Cerebellum (tissue), 4 donors: ENCODE measurements at places on chromosomes 12 and 14. TPM values are rescaled to one million over a fixed set of nuclear protein-coding genes. Genes with fewer than 3 reads are reported as not detected.

DNA sequence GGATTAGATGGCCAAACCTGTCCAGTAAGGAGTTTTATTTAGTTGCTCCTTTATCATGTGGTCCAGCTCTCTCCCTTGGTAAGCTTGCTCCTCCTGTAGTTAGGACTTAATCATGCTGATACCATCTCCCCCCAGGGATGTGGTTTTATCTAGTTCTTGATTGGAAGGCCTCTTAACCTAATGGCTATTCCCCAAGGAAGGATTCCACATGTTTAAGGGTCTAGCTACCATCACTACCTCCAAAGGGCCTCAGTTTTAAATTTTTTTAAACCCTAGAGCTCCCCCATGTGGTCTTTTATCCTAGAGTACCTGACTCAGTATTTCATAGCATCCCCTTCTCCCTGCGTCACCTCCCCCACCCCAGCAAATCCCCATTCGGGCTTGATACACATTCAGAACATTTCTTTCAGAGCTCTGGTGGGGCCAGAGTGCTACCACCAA, 22.5 kb downstream of the MAP3K12 start:
- DNase-seq: no peak

GRCh38 chr12:10354502-10354901, 35.3 kb downstream of the KLRK1 start:
- DNase-seq: no peak

- DNase-seq: no peak
Measured at GRCh38 chr14:33782923-33783322, 168.0 kb downstream of the EGLN3 start.

The TRPV4 gene
- total RNA-seq: 0.27 TPM

DNA sequence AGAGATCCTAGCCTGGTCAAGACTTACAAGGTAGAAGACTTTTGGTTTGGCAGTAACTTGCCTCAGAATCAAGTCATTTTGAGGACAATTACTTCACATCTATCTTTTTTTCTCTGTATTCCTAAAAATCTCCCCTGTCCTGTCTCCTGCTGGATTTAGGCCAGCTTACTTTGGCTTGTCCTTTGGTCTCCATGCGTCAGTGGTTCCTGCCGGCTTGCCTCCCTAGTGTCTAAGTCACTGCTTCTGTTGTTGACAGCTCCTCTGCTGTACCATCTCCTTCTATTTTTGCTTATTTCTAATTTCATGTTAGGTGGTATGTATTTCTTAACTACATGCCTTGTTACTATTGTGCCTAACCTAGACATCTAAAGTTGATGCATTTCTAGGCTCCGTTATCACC, 39.7 kb upstream of the FBLN5 start:
- DNase-seq: no peak

The ATG101 gene
- 12.8 TPM for total RNA-seq

GRCh38 chr14:65000898-65001591, 14.3 kb downstream of the FNTB start:
- DNase-seq: no peak

GRCh38 chr12:95944108-95944704, 1.1 kb downstream of the AMDHD1 start:
- DNase-seq: no peak

DNA sequence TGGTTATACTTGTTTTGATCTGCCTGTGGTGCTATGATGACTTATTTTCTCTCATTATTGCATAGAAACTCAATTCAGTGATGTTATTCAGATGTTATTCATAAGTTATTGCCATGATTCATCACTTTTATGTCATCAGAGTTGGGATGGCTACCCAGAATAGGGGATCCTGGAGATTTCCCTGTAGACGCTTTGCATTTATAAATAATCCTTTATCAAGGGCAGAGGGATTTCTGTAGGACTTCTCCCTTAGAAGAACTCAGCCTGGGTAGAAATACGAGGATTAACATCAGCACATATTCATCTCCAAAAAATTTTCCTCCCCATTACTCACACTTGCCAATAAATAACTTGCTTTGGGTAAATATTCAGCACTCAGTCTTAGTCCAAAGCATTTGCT, 4.9 kb downstream of the GPRC5A start:
- DNase-seq: no peak

GRCh38 chr12:39671898-39672875, 52.6 kb upstream of the ABCD2 start:
- no peak for DNase-seq

GRCh38 chr12:56721216-56721615, 3.9 kb downstream of the NACA start:
- no peak for DNase-seq

The GZMH gene
- not detected for total RNA-seq

DNA sequence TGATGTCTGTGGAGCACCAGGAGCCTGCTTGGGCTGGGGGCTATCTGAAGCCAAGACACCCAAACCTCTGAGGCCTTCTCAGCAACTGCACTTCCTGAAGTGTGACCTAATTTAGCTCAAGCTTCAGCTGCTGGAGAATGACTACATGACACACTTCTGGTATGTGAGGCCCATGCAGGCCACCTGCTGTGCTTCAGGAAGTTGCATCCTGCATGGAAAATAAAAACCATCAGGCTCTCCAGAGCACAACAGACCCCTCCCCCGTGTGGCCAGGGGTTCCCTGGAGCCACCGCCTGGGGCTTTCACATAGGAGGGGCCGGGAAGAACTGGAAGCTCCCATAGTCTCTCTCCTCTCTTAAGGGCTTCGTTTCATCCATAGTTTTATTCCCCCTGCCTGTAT, 217.7 kb downstream of the SLC15A4 start:
- no peak for DNase-seq

- DNase-seq: no peak
Measured at GRCh38 chr12:58819985-58820384, 100.3 kb downstream of the LRIG3 start.

The KIF5A gene
- total RNA-seq: 51.7 TPM

DNA sequence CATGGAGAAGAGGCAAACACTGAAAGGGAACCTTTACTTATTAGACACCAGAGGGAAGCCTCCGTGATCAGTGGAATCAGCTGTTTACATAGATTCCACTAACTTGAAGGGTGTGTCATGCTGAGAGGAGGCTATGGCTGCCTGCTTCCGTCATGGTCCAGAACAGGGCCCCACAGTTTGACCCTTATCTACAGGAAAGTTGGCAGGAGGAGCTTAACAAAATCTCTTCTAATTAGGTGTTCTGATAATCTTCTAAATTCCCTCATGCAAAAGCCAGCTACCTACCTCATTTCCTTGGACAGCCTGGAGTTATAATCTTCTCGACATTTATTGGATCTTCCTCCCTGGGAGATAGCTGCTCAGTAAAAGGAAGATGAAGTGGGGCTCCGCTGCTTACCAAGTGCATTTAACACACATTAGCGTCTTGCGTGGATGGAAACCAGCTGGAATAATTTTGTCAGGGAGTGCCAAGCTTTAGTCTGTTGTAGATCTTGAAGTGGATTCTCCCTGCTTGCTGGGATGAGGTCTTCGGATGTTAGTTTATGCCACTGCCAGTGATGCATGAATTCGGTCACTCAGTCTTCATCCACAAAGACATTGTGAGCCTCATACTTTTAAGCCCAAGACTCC, 171.0 kb downstream of the PAH start:
- no peak for DNase-seq

The GPR137C gene
- total RNA-seq: 41.9 TPM

- DNase-seq: no peak
Measured at GRCh38 chr14:59964251-59965007, 44.5 kb downstream of the LRRC9 start.

- DNase-seq: no peak
Measured at GRCh38 chr12:98595243-98595988, 1.9 kb downstream of the SLC25A3 start.

DNA sequence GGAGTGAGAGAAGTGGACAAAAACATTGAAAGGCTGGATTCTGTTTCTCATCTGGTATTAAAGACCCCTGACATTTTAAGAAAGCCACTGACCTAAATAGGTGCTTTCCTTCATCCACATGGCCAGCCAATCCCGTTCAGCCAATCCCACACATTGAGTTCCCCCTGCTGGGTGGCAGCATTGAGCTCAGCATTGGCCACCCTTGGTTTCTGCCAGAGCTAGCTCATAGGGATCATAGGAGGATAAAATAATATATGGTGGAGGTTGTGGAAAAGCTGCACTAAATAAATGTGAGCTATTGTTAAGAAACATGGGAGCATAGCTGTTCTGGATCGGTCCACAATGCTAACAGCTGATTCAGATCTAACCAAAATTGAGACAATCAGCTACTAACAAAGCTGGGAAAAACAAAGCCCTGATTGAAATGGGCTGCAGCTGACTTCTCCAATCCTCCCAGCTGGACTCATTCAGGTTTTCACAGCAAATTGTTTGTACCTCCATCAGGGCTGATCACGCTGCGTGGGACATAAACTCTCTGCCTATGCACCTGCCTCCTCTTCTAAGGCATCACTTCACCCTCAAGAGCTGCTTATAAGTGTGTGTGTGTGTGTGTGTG, 256.5 kb downstream of the EMP1 start:
- DNase-seq: no peak

The ANAPC7 gene
- 58.5 TPM for total RNA-seq

GRCh38 chr12:132333766-132334165, 4.4 kb upstream of the GALNT9 start:
- no peak for DNase-seq

DNA sequence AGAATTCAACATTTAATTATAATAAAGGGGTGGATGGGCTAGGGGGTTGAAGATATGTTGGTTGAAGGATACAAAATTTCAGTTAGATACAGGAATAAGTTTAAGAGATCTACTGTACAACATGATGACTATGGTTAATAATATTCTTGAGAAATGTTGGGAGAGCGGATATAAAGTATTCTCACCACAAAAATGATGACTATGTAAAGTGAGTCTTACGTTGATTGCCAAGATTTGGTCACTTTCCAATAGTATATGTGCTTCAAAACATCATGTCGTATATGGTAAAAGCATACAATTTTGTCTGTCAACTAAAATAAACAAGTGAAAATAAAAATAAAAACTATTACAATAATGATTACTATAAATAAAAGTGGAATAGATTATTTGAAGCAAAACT, 802.0 kb downstream of the C12orf50 start:
- no peak for DNase-seq
